ENCODE measurements at places on chromosomes 11 and 22.

DNA sequence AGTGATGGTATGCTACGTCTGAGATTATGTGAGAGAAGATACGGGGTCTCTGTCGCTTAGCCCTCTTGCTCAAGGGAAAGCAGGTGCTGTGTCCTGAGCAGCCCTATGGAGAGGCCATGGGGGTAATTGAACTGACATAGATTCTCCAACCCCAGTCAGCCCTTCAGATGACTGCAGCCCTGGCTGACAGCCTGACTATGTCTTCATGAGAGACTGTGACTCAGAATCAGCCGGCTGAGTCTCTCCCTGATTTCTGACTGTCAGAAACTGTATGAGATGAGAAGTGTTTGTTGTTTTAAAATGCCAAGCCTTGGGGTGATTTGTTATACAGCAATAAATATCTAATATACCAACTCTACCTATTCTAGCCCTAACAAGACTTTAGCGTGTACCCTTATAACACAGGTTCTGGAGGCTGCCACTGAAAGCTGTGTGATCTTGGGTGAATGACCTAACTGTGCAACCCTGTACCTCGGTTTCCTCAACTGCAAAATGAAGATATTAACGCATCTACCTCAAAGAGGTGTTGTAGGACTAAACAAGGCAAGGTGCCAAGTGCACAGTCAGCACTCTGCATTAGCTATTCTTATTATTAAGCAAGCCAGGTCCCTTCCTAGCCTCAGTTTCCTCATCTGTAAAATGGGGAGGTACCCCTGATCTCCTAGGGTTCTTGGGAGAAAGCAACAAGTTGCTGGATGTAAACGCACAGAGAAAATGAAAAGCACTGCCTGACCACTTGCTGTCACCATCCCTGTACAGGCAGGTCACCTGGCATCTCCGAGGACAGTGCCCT lies 24.9 kb downstream of the SLC43A1 start:
- no peak for DNase-seq
- H3K36me3 ChIP-seq, result peaks cover 12% of the 10 kb centered on the region

DNA sequence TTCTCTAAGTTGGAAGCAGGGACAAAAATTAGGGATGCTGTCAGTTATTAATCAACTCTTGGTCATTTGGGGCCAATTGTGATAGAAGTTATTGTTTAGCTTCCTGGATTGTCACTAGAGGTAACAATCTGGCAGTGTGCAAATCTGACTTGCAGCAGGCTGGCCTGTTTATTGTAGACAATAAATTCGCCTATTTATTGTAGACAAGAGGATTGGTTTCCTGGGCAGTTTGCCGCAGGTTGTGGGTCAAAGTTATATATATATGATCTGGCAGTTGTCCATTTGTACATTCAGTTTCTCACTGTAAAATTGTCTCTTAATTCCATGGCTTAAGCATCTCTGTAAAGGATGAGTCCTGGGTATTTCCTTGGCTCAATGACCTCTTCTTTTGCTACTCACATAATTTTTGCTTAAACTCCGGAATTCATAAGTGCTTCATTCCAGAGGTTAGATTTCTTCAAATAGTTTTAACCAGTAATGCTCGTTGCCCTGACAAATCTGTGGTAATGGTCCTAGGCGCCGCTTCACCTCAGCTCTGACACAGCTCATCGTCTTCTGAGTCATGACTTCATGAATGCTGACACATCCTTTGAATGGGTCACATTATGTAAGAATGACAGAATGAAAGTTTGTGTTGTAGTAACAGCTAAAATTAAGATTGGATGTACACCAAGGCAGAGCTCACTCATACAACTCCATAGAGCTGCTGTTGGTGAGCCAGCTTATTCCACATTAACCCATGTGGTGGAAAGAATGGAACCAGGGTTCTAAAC lies 7.8 kb upstream of the MMP3 start:
- no peak overlapping the region for H3K4me3 ChIP-seq
- no peaks in the 10 kb centered on the region for H3K36me3 ChIP-seq
- DNase-seq, result no peak
- H3K27ac ChIP-seq, result no peak overlapping the region
- no peaks in the 10 kb centered on the region for H3K4me1 ChIP-seq
- peaks cover 4% of the 10 kb centered on the region for H3K27me3 ChIP-seq

- no peaks in the 10 kb centered on the region for H3K4me1 ChIP-seq
- no peaks in the 10 kb centered on the region for H3K27me3 ChIP-seq
- H3K4me3 ChIP-seq, result no peak overlapping the region
- H3K27ac ChIP-seq, result no peak overlapping the region
Observed at GRCh38 chr22:48534395-48534958, 1293.2 kb downstream of the BRD1 start.

DNA sequence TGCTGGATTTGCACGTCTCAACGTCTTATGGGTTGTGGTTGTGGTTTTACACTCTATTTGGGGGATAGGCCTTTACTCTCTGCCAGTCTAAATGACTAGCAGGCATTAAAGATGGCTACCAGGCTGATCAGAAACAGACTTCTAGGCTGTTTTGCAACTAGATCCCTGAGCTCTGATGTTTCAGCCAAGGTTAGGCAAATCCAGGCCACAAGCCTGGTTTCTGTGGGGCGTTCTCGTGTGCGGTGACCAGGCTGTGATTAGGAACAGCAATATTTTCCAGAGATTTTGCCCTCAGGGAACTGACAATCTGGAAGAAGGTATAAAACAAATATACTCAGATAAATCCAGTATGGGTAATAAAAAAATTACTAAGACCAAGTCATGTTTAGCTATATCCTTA lies 502.4 kb downstream of the INSC start:
- H3K36me3 ChIP-seq, result no peaks in the 10 kb centered on the region
- DNase-seq, result no peak
- no peak overlapping the region for H3K4me3 ChIP-seq
- peaks cover 2% of the 10 kb centered on the region for H3K27me3 ChIP-seq

DNA sequence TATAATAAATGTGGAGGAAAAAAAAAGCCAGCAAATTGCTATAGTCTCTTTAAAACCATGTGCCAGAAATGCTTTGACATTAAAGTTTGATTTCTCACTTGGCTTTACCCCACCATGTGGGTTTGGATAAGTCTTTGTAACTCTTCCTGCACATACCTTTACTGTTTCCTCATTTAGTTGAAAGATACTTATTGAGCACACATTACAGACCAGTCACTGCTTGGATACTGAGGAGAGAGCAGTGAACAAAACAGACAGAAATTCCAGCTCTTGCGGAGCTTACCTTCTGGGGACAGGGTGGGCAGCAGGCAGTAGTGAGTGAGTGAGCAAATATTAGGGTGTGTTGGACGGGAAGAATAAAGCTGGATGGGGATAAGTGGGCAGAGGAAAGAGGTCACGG lies 13.7 kb downstream of the PACS1 start:
- no peaks in the 10 kb centered on the region for H3K27me3 ChIP-seq
- peak overlapping the region; percentile 58 for H3K27ac ChIP-seq
- no peak for DNase-seq
- H3K4me3 ChIP-seq, result no peak overlapping the region

DNA sequence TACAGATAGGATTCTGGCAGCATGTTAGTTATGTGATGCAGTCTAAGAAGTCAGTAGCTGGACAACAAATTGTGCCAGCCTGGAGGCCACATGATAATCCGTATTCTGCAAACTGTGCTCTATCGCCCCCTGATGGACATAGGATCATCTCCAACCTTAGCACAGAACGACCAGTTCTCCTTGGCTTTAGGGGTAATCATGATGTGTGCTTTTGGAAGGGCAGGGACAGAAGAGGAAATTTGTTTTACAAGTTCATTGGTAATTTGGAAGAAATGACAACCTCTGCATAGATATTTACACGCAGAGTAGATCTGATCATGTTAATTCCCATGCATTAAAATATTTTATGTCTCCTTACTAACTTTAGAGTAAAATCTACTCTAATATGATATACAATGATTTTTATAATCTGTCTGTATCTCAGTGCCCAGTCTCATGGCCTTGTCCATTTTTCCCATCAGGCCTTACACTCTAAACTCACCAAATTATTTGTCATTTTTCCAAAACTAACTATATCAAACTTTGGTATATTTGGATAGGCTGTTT lies 12.1 kb downstream of the OR10D3 start:
- peaks cover 10% of the 10 kb centered on the region for H3K27me3 ChIP-seq
- no peak overlapping the region for H3K27ac ChIP-seq
- H3K4me3 ChIP-seq, result no peak overlapping the region
- peak; percentile 64 for DNase-seq
